ENCODE measurements at places on chromosomes 5 and 9. TPM values are rescaled to one million over a fixed set of nuclear protein-coding genes. Genes with fewer than 3 reads are reported as not detected.

- H3K27me3 ChIP-seq: no peaks in the 10 kb centered on the region
- no peak for DNase-seq
- no peaks in the 10 kb centered on the region for H3K36me3 ChIP-seq
- peak overlapping the region; percentile 95 for H3K4me3 ChIP-seq
These were observed 1.3 kb downstream of the BRD3 start for GRCh38 chr9:134066526-134066912.

DNA sequence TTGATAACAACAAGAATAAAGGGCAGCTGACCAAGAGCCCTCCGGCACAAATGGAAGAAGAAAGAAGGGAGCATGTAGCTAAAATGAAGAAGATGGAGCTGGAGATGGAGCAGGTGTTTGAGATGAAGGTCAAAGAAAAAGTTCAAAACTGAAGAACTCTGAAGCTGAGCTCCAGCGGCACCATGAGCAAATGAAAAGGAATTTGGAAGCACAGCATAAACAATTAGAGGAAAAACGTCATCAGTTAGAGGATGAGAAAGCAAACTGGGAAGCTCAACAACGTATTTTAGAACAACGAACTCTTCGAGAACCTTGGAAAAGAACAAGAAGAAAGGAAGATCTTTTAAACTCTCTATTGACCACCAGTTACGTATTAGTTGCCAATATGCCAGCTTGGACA lies 100.9 kb downstream of the GABBR2 start:
- DNase-seq: no peak
- H3K4me3 ChIP-seq: no peak overlapping the region
- H3K4me1 ChIP-seq: no peaks in the 10 kb centered on the region
- H3K27ac ChIP-seq: no peak overlapping the region
- H3K36me3 ChIP-seq: no peaks in the 10 kb centered on the region

DNA sequence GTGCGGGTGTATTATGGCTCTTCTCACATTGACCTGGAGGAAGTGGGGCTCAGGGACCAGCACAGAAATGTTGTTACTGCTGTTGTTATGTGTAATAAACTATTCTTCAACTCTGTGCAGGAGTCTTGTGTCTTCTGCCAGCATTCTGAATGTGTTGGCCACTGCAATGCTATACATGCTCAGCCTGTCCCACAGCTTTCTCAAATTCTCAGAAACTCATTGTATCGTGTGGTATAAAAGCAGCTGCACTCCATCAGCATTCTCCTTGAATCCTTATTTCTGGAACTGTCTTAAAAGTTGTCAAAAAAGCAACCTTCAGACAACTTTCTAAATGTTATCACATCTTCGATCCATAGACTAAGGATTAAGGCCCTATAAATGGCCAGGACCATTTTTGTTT lies 72.0 kb downstream of the ZNF474 start:
- no peak overlapping the region for H3K27ac ChIP-seq
- H3K36me3 ChIP-seq: no peaks in the 10 kb centered on the region
- H3K4me1 ChIP-seq: no peaks in the 10 kb centered on the region
- H3K4me3 ChIP-seq: no peak overlapping the region
- no peaks in the 10 kb centered on the region for H3K27me3 ChIP-seq

GRCh38 chr5:59367791-59368394 lies 525.6 kb downstream of the PDE4D start:
- H3K27ac ChIP-seq: no peak overlapping the region
- H3K4me3 ChIP-seq: no peak overlapping the region
- no peaks in the 10 kb centered on the region for H3K4me1 ChIP-seq

DNA sequence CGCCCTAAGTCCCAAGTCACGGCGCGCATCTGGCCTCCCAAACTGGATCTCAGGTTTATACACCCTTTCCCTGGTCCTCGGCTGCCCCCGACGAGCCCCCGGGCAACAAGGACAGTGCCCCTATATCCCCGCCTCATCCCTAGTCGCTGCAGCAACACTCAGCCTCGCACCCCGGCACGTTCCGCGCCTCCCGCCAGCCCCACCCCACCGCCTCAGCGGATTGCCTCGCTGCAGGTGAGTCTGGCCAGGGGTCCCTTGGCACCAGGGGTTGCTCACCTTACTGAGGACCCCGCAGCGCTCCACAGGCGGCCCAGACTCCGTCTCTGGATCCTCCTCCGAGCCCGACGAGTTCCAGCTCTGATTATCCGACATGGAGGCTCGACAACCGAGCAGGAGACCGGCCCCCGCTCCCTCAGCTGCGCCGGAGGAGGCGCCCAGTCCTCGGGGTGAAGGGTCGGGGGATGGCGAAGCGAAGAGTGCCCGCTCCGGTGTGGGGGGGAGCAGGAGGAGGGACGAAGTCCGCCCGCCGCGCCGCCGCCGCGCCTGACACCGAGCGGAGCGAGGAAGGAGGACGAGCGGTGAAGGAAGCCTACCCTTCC lies 494 bp downstream of the CERT1 start:
- peaks cover 31% of the 10 kb centered on the region for H3K4me1 ChIP-seq
- H3K27me3 ChIP-seq: no peaks in the 10 kb centered on the region
- H3K36me3 ChIP-seq: no peaks in the 10 kb centered on the region
- peak; percentile 47 for DNase-seq

Gene OSMR
- 123 TPM for total RNA-seq
